ENCODE measurements at places on chromosomes 11 and 22.

DNA sequence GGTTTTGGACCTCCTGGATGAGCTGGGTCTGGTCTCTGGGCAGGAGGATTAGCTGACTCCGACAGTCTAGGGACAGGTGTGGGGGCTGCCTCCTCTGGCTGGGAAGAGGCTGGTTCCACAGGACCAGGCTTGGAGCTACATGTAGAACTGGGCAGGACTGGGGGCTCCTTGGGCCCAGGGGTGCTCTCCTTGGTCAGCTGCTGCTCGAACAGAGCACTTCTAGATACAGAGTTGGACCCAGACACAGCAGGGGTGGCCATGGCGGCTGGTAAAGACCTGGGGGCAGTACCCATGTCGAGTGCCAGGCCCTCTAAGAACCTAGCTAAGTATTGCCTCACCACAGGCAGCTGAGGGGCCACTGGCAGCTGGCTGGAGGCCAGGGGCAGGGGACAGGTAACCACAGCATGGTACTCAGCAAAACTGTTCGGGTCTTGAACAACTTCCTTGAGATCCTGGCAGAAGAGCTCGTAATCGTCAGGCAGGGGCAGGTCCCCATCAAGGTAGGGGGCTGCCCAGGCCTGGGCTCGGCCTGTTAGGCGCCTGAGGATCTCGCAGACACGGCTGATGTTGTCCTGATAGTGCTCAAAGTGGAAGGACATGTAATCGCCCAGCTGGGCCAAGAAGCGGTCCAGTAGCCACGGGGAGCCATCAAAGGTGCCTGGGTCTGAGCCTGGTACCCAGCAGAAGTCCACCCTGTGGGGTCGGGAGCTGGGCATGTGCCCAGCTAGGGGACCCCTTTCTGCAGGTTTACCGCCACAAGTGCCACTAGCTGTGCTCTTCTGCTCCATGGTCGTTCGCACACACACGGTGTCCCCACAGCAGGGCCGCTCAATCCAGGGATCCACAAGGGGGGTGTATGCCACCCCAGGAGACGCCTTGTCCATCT, 3.1 kb downstream of the GNB1L start:
- no peak for DNase-seq

GRCh38 chr11:103453915-103454709, 344.9 kb downstream of the DYNC2H1 start:
- no peak for DNase-seq

DNA sequence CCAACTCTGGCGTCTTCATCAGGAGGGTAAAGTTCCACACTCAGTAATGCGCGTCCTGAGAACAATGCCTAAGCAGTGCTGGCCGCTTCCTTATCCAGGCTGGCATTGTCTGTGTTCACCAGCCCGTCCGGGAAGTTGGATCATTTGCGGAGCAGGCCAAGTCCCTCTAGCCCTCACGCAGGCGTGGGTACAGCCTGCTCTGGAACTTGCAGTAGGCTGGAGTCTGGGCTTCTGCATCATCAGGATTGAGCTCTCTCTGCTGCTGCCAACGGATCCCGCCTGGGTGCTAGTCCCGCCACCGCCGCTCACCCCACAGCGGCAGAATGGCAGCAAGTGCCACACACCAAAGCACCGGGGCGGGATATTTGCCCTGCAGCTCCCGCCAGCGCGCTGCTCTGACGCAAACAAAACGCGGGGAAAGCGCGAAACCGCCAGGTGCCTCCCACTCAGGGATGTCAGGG, 29.0 kb downstream of the GLYATL1 start:
- no peak for DNase-seq

DNA sequence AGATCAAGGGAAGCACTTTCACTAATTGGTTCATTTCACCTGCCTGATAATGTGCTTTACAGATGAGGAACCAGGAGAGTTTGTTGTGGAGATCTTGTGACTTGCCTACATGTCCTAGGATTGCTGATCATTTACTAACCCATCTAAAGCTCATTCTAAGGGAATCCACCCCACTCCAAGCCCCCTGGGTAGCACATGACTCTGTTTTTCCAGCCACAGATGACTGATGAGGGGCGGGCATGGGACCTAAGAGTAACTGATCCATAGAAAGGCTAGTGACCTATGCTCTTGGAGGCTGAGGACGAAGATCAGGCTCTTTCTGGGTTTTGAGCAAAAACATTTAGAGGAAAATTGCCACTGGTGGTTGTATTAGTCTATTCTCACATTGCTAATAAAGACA, 378.1 kb downstream of the CADM1 start:
- no peak for DNase-seq

DNA sequence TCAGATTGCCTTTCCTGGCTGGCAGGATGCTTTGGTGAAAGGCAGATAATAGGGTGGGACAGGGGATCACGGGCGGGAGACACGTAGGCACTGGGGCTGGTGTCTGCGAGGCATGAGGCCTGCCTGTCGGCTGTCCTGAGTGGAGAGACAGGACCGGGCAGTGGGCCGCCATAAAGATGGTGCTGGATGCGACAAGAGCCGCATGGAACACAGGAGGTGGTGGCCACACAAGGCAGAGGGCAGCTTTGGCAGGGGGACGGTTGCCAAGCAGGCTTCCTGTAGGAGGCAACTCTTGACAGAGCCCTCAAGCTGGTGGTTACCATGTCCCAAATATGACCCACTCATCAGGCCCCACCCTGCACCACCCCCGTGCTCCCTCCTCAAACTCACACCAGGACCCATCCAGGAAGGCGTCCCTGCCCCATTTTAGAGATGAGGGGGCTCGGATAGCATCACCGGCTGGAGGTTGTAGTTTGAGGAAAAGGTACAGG, 4.9 kb upstream of the PPARA start:
- no peak for DNase-seq

DNA sequence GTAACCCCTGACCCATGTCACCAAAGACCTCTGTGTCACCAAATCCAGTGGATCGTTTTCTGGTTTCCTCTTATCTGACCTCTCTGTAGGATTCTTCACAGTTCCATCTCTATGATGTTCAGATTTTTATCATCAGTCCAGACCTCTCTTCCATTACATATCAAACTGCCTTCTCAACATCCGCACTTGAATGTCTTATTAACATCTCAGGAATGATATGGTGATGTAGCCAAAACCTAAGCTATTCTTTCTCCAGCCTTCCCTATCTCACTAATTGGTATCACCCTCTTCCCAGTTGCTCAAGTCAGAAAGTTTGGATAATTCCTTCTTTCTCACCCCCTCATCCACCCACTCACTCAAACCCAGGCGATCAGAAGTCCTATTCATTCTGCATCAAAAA, 13.4 kb downstream of the APLNR start:
- no peak for DNase-seq

All from large intestine (tissue), 12 donors.